ENCODE measurements at places on chromosomes 13 and 19. TPM values are rescaled to one million over a fixed set of nuclear protein-coding genes. Genes with fewer than 3 reads are reported as not detected.

SHD gene
- total RNA-seq = not detected

GPI gene
- total RNA-seq = 142 TPM

LPAR2 gene
- under 0.01 TPM for total RNA-seq

SIGLEC8 gene
- not detected for total RNA-seq

BEST2 gene
- not detected for total RNA-seq

CACNG6 gene
- total RNA-seq = not detected

NRTN gene
- 0.18 TPM for total RNA-seq

DNA sequence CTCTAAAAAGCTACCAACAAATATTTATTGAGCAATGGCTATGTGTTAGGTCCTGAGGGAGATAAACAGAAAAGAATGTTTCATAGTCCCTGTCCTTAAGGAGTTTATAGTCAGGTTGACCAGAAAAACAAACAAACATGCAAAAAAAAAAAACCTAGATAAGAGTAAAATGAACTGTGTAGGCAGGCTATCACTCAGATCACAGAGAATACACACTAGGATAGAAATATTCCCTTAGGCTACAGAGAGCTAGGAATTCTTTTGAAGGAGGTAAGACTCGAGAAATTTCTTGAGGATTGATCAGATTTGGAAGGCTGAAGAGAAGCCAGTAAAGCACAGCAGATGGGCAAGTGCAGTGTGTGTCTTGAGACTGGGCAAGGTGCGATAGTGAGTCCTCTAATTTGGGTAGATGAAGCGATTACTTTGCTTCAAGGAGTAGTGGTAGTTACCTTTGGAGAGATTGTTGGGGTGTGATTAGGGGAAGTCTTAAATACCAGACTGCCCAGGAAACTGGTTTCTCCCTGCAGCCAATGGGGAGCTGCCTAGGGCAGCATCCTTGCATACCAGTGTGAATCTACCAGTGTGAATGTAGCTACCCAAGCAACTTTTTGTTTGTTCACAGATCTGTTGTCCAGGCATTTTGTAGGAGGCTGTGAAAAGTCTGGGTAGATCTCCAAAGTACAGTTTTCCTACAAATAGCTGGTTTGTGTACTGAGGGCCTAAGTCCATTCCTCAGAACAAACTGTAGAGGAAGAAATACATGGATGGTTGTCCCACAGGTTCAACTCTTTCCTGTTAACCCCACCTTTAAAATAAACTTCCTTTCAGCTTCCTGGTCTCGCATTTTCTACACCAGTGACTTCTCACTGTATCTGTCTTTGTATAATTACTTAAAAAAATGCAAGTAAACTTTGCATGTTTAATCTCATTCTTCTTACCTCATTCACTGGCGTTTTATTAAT, 314.1 kb downstream of the KLF5 start:
- DNase-seq = no peak

DNA sequence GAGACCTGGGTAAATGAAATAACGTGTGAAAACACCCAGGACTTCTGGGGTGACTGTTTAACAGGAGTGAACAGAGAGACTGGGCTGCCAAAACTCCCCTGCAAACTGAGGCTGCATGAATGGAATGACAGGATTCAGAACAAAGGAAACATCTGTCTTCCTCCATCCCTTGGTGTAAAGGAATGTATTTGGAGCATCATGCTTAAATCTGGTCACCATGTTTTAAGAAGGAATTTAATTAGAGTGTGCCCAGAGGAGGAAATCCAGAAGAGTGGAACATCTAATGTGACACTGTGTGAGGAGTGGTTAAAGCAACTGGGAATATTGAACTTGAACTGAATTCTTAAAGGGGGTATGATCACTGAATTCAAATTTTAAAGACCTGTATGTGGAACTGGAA, 437.2 kb downstream of the LIG4 start:
- DNase-seq = no peak

DNA sequence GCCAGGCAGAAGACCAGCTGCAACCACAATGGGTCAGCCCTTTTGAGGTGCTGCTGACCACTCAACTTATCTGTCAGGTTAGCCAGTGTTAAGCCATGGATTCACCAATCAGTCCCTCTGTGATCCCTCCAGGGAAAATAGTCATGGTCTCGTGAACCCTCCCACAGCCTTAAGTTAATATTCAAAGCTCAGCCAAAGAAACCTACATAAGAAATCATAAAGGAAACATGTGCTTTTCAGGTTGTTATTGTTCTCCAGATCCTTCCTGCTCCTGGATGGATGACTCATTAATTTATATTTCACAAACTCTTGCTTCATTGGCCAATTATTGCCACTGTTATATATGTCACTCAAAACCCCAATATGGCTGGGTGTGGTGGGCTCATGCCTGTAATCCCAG, 161.9 kb downstream of the B3GLCT start:
- DNase-seq = no peak

GRCh38 chr19:16714702-16715287, 4.9 kb upstream of the NWD1 start:
- DNase-seq = peak; percentile 24

DNA sequence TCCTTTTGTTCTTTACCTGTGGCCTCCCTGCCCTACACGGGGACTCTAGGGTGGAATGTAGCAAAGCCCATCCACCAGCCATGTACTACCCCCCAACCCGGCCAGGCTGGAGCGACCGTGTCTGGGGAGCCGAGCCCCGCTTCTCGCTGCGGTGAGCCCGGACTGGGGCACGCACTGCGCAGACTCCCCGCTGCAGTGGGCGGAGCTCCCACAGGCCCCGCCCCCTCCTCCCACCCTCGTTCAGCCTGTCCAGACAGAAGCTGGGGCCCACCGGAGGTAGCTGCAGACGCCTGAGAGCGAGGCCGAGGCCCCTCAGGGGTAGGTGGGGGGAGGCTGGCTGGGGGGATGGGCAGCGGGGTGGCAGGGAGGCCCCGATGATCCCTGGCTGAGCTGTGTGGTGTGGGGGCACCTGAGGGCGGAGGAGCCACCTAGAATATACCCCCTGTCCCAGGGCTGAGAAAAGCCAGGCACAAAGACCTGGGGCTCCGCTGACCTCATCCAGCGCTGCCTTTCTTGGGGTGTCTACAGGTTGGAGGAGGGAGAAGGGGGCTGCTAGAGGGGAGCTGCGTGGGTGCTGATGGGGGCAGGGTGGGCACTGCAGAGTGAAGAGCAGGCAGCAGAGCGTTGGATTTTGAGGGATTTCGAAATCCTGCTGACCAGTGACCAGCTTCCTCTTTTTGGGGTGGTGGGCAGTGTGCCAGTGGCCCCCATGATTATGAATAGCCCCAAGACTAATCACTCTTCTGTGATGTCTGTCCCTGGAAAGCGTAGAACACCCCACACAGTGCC, 17.3 kb downstream of the PLD3 start:
- DNase-seq = peak; percentile 71

- DNase-seq = no peak
Measured at GRCh38 chr19:48695743-48696352, at the start of gene FUT2. FUT2 (plus strand) TSS chr19:48695971; CDS start chr19:48702957, 6,986 bp downstream.

DNA sequence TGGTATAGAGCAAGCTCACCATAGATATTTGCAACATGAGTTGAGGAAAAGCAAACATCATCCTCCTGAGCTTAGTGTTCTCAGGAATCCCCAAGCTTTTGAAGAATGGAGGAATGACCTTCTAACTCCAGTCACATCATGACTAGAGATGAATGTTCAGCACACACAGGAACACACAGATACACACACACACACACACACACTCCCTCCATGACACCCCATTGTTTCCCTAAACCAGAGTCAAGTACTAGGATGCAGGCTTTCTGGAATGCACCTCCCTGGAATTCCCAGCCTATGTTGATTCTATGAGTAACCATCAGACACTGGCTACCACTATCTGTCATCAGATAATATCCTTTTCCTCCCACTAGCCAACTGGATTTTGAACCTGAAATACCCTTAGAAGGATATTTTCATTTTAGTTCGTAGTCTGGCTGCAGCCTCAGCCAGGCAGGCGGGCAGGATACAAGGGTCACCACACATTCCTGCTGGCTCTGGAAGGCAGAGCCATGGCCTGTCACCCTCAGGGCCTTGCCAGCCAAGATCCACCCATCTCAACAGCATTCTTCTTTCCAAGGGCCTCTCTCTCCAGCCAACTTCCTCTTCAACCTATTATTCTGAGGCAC, 162.4 kb downstream of the FOXO1 start:
- DNase-seq = peak; percentile 25

DNA sequence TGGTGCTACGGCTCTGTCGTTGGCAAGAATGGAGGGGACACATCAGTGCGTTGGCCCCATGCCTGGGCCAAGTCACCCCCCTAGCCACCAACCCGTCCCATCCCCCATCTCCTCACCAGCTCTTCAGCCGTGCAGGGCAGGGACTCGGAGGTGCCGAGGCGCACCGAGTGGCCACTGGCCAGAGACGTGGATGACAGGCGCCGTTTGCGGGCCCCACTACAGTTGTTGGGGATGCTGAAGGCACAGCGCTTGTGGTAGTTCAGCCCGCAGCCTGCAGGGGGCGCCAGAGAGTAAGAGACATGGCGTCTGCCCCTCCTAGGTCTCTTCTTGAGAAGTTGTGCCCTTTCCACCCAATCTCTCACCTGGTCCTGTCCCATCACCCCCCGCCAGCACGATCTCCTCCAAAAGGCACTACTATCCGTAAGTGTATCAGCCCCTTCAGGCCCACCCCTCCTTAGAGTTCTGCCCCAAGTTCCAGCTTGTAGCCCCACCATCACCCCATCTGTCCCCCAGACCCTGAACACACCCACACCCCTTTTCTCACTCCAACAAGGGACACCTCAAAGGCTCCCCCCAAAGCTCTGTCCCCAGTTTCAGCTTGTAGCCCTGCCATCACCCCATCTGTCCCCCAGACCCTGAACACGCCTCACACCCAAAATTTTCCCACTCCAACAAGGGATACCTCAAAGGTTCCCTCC, 12.4 kb downstream of the PRKD2 start:
- no peak for DNase-seq

DNA sequence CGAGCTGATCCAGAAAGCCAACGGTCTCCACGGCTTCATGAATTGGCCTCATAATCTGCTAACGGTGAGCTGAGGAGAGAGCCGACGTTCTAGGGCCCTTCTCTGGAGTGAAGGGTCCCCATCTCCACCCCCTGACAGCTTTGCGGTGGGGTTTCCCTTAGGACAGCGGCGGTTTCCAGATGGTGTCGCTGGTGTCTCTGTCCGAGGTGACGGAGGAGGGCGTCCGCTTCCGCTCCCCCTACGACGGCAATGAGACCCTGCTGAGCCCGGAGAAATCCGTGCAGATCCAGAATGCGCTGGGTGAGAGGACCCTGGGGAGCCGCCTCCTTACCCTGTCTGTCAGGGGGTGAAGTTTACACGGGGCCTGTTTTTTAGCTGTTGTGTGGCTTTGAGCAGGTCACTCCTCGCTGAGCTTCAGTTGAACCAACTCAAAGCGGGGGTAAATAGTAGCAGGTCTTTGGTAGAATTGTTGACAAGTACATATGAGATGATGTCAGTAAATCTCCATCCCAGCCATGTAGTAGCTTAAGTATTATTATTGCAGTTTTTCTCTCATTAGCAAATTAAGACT, 801 bp downstream of the QTRT1 start:
- no peak for DNase-seq

DNA sequence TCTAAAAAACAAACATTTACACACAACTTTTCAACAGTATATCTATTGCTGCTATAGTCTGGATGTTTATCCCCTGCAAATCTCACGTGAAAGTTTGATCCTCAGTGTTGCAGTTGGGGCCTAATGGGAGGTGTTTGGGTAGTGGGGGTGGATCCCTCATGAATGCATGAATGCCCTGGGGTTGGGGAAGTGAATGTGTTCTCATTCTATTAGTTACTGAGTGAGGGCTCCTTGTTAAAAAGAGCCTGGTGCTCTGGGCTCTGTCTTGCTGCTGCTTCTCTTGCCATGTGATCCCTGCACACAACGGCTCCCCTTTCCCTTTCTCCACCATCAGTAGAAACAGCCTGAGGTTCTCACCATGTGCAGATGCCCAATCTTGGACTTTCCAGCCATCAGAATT, 242.7 kb upstream of the HTR2A start:
- no peak for DNase-seq

DNA sequence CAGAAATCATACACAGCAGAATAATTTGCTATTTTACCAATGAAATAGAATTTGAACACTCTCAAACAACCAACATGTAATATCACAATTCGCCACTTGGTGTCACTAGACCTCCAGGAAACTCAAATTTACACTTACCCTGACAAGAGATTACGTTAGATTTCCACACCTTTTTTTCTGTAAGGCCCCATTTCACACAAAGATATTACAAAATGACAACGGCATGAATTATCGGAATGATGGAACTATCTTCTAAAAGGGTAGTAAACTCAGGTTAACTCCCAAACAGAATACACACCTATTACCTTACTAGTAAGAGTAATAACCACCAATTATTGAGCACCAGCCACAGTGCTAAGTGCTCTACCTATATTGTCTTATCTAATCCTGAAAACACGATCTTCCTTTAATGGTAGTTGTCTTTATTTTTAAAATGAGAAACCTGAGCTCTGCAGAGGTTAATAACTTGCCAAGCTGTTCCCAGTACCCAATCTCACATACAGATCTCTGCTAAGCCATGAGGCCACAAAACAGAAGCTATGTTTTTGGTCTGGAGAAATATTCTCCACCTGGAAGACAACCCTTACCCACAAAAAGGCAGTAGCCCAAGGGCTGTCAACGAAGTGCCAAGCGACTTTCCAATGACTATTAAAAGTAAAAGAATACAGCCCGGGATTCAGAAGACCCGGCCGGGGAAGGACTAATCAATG, 152.4 kb downstream of the DCLK1 start:
- DNase-seq = peak; percentile 69

GRCh38 chr13:83214452-83214851, 667.8 kb downstream of the SLITRK1 start:
- peak; percentile 53 for DNase-seq

DNA sequence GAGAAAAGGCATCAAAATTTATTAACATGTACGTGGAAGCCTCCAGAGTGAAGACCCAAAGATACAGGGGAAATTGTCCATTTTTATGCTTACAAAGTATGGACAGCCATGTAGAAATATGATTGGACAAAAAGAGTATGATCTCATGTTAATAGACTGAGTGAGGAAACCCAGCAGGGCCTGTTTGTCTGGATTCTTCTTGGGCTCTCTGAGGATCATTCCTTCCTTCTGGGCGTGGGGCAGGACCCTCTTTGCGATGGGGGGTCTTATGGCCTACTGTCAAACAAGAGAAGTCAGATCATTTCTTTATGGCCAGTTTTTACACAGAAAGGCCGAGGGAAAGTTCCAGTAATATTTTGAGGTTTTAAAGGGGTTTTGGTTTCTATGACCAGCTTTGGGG, 110.8 kb downstream of the ESD start:
- no peak for DNase-seq

DNA sequence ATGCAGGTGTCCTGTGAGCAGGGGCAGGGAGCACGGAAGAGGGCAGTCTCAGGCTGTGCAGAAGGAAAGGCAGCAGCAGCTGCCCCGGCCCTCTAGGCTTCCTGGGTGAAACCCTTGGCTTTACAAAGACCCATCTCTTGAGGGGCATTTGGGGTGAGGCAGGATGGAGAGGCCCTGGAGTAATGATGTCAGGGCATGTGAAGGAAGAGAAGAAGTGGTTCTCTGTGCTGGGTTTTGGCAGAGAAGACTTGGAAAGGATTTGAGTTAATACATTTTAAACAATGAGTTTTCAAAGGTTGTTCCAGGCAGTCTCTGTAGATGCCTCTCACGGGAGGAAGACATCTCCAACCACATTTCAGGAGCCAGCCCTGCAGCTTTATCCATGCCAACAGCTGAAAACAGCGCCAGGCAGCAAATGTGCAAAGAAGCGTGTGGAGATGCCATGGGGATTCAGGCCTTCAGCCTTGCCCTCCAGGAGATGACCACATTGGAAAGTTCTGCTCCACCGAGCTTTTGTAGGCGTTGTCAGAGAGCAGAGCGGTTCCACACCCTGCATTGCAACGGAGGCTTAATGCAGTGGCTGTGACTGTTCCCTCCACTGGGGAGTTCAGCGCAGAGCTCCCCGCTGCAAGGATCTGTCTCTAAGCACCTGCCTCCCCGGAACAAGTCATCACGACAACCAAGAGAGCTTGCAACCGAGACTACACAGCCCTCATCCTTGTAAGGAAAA, 322.8 kb downstream of the UQCRFS1 start:
- DNase-seq = no peak
